ENCODE measurements at places on chromosomes 7 and 10. TPM values are rescaled to one million over a fixed set of nuclear protein-coding genes. Genes with fewer than 3 reads are reported as not detected.

Gene RASSF4
- total RNA-seq: 7.4 TPM

Gene EPDR1
- 14.9 TPM for total RNA-seq

Gene RABGEF1
- total RNA-seq: 16.3 TPM

Gene RBP3
- total RNA-seq: not detected

Gene TMEM213
- total RNA-seq: not detected

Gene CYP26A1
- not detected for total RNA-seq

Gene PDCD4
- total RNA-seq: 81.2 TPM

Gene CSGALNACT2
- 17.2 TPM for total RNA-seq

Gene MUC12
- total RNA-seq: 0.54 TPM

Gene FAM24B
- total RNA-seq: 0.24 TPM

Gene UNC5B
- total RNA-seq: 61.5 TPM

Gene RADIL
- 0.19 TPM for total RNA-seq

Gene TRPV5
- not detected for total RNA-seq

Gene CASP7
- total RNA-seq: 21.8 TPM

Gene ETV1
- total RNA-seq: 9.0 TPM

Gene DNAJC9
- total RNA-seq: 7.7 TPM

Gene IQUB
- total RNA-seq: 0.12 TPM

Gene RGR
- not detected for total RNA-seq

Gene ITPRIP
- total RNA-seq: 11.4 TPM

Gene ACSM6
- not detected for total RNA-seq

Gene HNRNPH3
- total RNA-seq: 18.2 TPM

Gene GBF1
- total RNA-seq: 46.9 TPM

Gene AKR1C3
- total RNA-seq: 328 TPM

Gene NACAD
- 1.7 TPM for total RNA-seq

Gene CYP2C9
- total RNA-seq: not detected

Gene OR2A12
- total RNA-seq: not detected

Gene FAM25C
- not detected for total RNA-seq

Gene RET
- 0.39 TPM for total RNA-seq

Gene INSYN2A
- total RNA-seq: not detected

Gene HMX3
- total RNA-seq: not detected

Gene CALCR
- total RNA-seq: not detected

Gene USP6NL
- 7.7 TPM for total RNA-seq

Gene PRSS2
- total RNA-seq: not detected

Gene ASB15
- not detected for total RNA-seq

Gene ANLN
- total RNA-seq: 9.2 TPM

Gene SFTPA1
- not detected for total RNA-seq

Gene HOXA9
- not detected for total RNA-seq

Gene MRLN
- total RNA-seq: not detected

Gene TACC2
- total RNA-seq: 6.4 TPM
